ENCODE measurements at places on chromosomes 3 and 15. TPM values are rescaled to one million over a fixed set of nuclear protein-coding genes. Genes with fewer than 3 reads are reported as not detected.
A peak's percentile ranks its signal among the peaks of the same experiment; 100 is the strongest.

DNA sequence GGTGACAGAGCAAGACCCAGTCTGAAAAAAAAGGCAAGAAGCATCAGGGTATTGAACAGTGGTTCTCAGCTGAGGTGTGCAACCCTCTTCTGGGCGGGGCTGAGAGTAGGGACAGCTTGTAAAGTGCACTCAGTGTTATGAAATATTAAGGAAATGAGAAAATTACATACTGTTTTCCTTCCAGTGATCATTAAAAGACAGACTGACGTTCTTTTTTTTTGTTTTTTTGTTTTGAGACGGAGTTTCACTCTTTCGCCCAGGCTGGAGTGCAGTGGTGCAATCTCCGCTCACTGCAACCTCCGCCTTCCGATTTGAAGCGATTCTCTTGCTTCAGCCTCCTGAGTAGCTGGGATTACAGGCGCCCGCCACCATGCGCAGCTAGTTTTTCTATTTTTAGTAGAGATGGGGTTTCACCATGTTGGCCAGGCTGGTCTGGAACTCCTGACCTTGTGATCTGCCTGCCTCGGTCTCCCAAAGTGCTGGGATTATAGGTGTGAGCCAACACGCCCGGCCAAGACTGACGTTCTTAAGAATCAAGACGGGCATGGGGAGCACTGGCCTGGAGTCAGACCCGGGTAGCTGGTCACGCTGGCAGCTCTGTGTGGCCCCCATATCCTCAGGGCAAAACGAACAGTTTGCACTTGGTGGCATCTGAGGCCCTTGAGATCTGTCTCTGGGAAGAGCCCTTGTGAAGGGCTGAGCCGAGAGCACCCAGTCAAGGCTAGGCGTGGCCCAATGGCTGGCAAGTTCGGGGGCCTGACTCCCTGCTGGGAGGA lies 11.4 kb downstream of the MAN2A2 start:
- no peak for DNase-seq
- H3K36me3 ChIP-seq = peaks cover 100% of the 10 kb centered on the region
- H3K4me1 ChIP-seq = no peaks in the 10 kb centered on the region
- H3K4me3 ChIP-seq = no peak overlapping the region
- no peak overlapping the region for H3K27ac ChIP-seq
- no peaks in the 10 kb centered on the region for H3K27me3 ChIP-seq

- no peaks in the 10 kb centered on the region for H3K36me3 ChIP-seq
- peak overlapping the region; percentile 75 for H3K27ac ChIP-seq
- peaks cover 56% of the 10 kb centered on the region for H3K4me1 ChIP-seq
- no peaks in the 10 kb centered on the region for H3K27me3 ChIP-seq
- peak; percentile 69 for DNase-seq
These were observed 12.8 kb downstream of the MYZAP start for GRCh38 chr15:57604507-57604906.

Gene ALDH1A2
- 3.5 TPM for polyA plus RNA-seq

Gene ZKSCAN7
- polyA plus RNA-seq = 1.5 TPM

DNA sequence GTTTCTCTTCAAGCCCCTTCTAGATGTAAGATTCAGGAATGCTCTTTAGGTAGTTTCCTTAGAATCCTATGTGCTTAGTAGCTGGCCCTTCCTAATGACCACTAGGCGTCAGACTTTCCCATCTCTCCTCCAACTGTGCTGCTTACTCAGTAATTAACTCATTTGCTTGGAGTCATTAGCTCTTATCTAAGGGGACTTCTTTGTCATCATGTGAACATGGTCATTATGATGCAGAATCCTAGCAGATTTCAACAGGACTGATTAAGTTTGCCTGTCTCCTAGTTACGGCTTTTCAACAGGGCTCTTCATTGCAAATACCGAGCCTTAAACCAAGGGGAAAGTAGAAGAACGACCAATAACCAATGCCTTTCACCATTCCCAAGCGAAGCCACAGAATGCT lies 46.4 kb downstream of the GJD2 start:
- H3K4me3 ChIP-seq = no peak overlapping the region
- H3K36me3 ChIP-seq = no peaks in the 10 kb centered on the region
- no peak overlapping the region for H3K27ac ChIP-seq
- H3K4me1 ChIP-seq = no peaks in the 10 kb centered on the region
- peaks cover 16% of the 10 kb centered on the region for H3K27me3 ChIP-seq
- DNase-seq = peak; percentile 71

Gene C2CD4A
- 0.31 TPM for polyA plus RNA-seq

GRCh38 chr15:39195961-39196486 lies 384.9 kb upstream of the THBS1 start:
- no peaks in the 10 kb centered on the region for H3K36me3 ChIP-seq
- H3K27me3 ChIP-seq = no peaks in the 10 kb centered on the region
- DNase-seq = no peak
- peaks cover 10% of the 10 kb centered on the region for H3K4me1 ChIP-seq

DNA sequence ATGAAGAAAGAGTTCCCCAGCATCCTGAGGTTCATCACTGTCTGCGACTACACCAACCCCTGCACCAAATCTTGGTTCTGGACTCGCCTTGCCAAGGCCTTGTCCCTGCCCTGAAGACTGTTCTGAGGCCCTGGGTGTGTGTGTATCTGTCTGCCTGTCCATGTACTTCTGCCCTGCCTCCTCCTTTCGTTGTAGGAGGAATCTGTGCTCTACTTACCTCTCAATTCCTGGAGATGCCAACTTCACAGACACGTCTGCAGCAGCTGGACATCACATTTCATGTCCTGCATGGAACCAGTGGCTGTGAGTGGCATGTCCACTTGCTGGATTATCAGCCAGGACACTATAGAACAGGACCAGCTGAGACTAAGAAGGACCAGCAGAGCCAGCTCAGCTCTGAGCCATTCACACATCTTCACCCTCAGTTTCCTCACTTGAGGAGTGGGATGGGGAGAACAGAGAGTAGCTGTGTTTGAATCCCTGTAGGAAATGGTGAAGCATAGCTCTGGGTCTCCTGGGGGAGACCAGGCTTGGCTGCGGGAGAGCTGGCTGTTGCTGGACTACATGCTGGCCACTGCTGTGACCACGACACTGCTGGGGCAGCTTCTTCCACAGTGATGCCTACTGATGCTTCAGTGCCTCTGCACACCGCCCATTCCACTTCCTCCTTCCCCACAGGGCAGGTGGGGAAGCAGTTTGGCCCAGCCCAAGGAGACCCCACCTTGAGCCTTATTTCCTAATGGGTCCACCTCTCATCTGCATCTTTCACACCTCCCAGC lies 2.9 kb downstream of the MYD88 start:
- H3K4me3 ChIP-seq = no peak overlapping the region
- peaks cover 17% of the 10 kb centered on the region for H3K4me1 ChIP-seq
- H3K36me3 ChIP-seq = peaks cover 24% of the 10 kb centered on the region
- no peak for DNase-seq

Gene GOLGA8T
- polyA plus RNA-seq = not detected

- H3K4me1 ChIP-seq = peaks cover 9% of the 10 kb centered on the region
- no peak overlapping the region for H3K4me3 ChIP-seq
- no peak overlapping the region for H3K27ac ChIP-seq
- DNase-seq = no peak
- H3K27me3 ChIP-seq = no peaks in the 10 kb centered on the region
- no peaks in the 10 kb centered on the region for H3K36me3 ChIP-seq
These were observed 120.2 kb downstream of the MEGF11 start for GRCh38 chr15:66133247-66133885.

DNA sequence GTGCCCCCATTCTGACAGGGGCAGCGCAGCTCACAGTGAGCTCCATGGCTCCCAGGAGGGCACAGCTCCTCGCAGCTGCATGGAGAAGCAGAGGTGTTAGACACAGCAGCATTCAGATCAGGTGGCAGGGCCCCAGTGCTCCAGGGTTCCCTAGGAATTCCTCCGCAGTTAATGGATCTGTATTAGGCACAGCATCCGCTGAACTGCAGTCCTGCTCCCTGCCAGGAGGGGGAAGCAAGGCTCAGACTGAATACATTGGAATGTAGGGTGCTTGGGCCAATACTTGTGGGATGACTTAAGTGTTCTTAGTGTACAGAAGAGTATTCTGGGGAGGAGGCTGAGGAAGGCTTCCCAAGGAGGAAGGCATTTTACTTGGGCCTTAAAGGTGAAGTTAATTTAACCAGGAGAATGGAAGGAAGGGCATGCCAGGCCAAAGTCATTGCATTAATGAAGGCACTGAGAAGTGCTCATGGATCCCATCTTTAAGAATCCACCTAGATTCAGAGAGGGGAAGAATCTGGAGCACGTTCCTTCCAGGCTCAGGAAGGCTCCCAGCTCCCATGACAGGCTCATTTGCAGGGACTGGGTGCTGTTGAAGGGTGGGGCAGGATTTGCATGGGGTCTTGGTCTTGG lies 111.6 kb downstream of the RAB11A start:
- H3K4me1 ChIP-seq = peaks cover 36% of the 10 kb centered on the region
- no peak overlapping the region for H3K4me3 ChIP-seq
- no peaks in the 10 kb centered on the region for H3K36me3 ChIP-seq
- H3K27ac ChIP-seq = no peak overlapping the region

GRCh38 chr3:153242896-153243295 lies 80.9 kb downstream of the RAP2B start:
- no peaks in the 10 kb centered on the region for H3K27me3 ChIP-seq
- H3K27ac ChIP-seq = no peak overlapping the region
- no peak for DNase-seq
- H3K4me3 ChIP-seq = no peak overlapping the region
- no peaks in the 10 kb centered on the region for H3K36me3 ChIP-seq

All from stomach (tissue), 19 donors.